ENCODE measurements at places on chromosomes 6 and 20. TPM values are rescaled to one million over a fixed set of nuclear protein-coding genes. Genes with fewer than 3 reads are reported as not detected.

- DNase-seq = no peak
Measured at GRCh38 chr6:131549811-131550210, 23.2 kb upstream of the ARG1 start.

DNA sequence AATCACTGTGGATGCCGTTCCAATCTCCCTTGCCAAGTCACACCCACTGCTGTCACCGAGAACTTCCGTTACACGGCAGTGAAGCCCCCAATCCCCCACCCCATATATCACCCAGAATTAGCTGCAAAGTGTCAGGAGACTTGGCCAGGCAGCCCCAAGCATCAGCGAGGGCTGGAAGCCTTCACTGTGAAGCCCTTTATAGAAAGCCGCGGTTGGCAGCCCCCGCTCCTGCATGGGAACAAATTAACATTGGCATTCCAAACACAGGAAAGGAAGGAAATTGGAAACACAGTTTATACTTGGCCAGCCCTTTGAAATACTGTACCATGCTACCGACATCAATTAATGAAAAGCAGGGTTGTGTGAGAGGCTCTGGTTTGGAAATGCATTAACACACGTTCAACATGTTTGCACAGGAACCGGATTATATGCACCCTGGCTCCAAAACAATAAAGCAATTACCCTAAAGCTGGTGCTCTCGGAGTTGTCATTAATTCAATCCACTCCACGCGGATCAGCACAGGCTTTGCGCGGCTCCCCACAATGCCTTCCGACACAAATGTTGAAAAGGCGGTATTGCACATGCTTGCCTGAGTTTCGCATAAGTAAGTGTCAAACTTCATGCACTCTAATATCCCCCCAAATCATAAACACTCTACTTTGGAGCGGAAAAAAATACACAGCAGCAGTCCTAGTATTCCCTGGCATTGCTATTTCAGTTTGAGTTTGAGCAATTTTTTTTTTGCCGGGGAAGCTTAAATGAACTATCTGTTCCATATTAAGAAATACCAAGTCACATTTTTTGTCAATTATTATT lies 7.1 kb downstream of the BMP7 start:
- DNase-seq = peak; percentile 79

DNA sequence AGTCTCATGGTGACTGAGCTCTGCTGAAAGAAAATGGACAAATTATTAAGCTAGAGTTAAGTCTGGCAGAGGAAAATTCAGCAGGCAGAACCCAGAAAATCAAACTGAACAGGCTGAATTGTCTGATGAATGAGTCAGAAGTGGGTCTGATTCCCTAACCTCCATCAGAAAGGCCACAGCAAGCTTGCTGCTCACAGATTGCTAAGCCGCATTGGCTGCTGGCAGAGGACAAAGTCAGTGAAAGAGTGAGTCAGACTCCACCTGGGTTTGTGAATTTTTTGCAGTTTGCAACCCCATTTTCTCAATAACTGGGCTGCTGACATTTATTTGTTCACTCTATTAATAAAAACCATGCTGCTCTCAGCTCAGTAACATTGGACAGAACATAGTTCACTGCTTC lies 191.3 kb downstream of the EPM2A start:
- DNase-seq = no peak

DNA sequence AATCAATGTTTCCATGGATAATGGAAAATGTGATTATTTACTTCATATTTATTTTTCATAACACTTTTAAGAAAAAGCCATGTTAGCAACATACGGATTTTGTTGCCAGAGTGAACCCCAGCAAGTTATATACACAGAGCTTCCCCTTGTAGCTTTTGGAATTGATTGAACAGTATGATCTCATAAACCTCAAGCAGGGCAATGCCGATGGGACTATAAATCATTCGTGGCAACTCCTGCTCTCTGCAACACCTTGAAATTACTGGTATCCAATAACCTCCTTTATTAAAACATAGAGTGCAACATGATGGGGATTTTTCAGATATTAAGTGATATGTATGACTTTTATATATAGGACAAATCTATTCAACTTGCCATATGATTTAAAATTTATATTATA lies 428.5 kb downstream of the KHDRBS2 start:
- no peak for DNase-seq

GRCh38 chr6:7224731-7225130 lies 88.3 kb downstream of the SSR1 start:
- DNase-seq = no peak

DNA sequence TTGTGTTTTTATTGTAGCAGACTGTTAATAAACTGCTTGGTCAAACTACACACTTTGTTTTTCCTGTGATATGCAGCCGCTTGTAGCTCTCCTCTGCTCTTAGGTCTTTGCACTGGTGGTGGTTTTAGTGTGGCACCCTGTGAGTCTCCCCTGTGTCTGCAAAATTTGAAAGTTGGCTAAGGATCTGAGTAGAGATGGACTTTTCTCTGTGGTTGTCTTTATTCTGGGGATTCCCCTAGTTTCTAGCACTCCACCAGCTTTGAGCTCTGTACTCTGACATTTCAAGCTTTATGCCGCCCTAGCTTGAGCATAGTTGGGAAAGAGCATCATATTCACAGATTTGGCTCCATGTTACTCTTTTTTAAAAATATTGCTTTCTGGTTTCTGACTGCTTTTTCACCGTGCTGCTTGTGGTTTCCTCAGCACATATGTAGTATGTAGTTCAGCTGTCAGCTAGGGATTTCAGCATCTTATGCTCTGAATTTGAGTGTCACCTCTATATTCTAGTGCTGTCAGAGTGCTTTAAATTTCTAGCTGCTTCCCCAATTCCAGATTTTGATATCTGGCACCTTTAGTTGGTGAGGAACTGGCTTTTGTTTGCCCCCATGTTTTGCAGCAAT lies 25.4 kb downstream of the CDYL start:
- DNase-seq = no peak

DNA sequence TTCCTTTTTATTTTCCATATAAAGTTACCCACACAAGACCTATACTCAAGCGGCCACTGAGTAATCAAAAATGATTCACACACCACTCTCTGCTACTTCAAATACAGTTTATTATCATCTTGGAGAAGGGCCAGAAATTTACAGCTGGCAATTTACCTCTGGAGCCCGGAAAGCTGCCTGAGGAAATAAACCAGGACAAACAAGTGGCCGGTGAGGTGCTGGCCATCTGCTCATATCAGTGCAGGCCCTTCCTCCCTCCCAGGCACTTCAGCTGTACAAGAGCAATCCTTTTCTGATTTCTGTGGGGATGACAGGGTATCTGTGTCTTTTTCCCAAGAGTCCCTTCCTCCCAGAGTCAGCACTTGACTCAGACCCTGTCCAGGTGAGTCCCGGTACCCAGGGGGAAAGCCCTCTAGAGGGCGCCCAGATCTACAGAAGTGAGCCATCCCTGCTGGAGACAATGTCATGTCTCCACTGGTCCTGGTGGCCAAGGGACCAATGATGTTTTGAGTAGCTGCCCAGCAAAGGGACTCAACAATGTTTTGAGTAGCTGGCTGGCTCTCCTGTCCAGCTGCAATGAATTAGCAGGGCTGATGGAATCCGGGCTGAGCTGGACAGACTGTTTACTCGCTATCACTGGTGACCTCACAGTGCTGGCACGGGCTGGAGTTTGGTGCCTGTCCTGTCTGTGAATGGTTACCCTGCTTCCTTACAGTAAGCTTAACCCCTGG lies 23.6 kb downstream of the LRP11 start:
- DNase-seq = no peak

GRCh38 chr6:39425346-39426072 lies 103.0 kb upstream of the KCNK16 start:
- DNase-seq = no peak

- DNase-seq = peak; percentile 68
Measured at GRCh38 chr6:163346497-163346961, 68.0 kb upstream of the QKI start.

DNA sequence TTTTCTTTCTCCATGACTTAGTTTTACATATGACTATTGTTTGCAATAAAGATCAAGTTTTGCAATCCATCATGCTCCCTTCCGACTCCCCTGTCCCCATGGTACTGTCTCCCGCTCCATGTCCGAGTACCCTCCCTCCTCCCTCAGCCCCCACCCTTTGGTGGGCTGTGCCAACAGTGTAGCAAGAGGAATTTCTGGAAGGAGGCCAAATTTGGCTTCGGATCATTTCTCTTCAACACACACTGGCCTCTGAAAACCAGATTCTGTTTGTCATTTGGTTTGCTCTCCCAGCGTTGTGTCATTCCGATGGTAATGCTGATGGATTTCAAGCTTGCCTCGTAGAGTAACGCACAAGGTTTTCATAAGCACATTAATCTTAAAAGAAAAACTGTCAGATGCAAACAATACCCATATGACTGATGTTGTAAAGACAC lies 22.9 kb upstream of the PAX1 start:
- peak; percentile 84 for DNase-seq

- no peak for DNase-seq
Measured at GRCh38 chr6:68317366-68317765, 317.7 kb upstream of the ADGRB3 start.

- DNase-seq = no peak
Measured at GRCh38 chr6:117960877-117961276, 53.8 kb downstream of the SLC35F1 start.

- DNase-seq = peak; percentile 78
Measured at GRCh38 chr6:169263836-169264608, 10.4 kb upstream of the THBS2 start.

- DNase-seq = no peak
Measured at GRCh38 chr20:24979036-24979960, 13.3 kb downstream of the APMAP start.

GRCh38 chr6:44297063-44298038 lies 15.8 kb downstream of the AARS2 start:
- peak; percentile 90 for DNase-seq

The SLC24A3 gene
- 4.4 TPM for polyA plus RNA-seq

The C6orf141 gene
- polyA plus RNA-seq = not detected

The ZSWIM3 gene
- 3.6 TPM for polyA plus RNA-seq

The SLC32A1 gene
- 0.95 TPM for polyA plus RNA-seq

The CPNE5 gene
- polyA plus RNA-seq = 22.9 TPM

The TM9SF4 gene
- polyA plus RNA-seq = 42.2 TPM

The CTCFL gene
- polyA plus RNA-seq = not detected

The ARMH2 gene
- polyA plus RNA-seq = not detected

The PPP1R11 gene
- 162 TPM for polyA plus RNA-seq

The ADGB gene
- not detected for polyA plus RNA-seq

Data from brain (organoid and tissue), 16 donors.